ENCODE measurements at places on chromosomes 16 and 17.
A peak's percentile ranks its signal among the peaks of the same experiment; 100 is the strongest.

- DNase-seq = no peak
Observed at GRCh38 chr16:4327386-4328045, 11.6 kb downstream of the GLIS2 start.

DNA sequence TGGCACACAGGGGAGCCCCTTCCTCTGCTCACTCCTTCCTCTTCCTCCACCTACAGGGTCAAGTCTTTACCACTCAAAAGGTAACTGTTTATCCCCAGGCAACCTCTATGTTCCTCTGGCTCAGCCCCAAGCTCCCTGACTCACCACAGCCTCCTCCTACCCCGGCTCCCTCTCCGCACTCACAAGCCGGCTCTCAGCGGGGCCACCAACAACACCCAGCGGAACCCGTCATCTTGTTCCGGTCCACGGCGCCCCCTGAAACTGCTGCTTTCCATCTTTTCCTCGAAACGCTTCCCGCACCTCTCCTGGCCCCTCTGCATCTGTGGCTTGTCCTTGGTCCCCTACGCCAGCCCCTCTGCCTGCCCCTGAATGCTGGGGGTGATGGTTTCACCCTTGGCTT is 58.4 kb downstream of the NXN start:
- DNase-seq = no peak

DNA sequence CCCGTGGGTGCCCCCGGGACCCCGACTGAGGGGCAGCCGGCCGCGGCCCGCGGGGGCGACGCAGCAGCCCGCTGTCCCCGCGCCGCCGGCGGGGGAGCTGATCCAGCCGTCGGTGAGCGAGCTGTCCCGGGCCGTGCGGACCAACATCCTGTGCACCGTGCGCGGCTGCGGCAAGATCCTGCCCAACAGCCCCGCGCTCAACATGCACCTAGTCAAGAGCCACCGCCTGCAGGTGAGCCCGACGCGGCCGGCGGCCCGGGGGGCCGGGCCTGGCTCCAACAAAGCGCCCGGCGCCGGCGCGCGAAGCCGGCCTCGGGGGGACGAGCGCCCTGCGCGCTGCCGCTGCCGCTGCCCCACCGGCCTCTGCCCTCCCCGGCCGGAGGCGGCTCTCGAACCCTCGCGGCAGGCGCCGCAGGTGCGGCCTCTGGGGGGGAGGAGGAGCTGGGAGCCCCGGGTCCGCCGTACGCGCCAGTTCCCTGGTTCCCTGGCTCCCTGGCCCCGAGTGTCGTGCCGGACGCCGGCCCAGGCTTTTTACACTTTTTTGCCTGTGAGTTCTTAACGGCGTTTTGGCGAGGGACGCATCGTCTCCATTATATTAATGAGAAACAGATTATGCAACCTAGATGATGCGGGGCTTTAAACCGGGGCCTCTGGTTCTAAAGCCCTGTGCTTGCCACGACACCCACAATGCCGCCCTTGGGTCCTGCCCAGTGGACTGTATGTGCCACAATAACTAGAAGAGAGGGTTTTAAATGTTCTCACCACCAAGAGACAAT is 521 bp downstream of the ATMIN start:
- DNase-seq = peak; percentile 29

DNA sequence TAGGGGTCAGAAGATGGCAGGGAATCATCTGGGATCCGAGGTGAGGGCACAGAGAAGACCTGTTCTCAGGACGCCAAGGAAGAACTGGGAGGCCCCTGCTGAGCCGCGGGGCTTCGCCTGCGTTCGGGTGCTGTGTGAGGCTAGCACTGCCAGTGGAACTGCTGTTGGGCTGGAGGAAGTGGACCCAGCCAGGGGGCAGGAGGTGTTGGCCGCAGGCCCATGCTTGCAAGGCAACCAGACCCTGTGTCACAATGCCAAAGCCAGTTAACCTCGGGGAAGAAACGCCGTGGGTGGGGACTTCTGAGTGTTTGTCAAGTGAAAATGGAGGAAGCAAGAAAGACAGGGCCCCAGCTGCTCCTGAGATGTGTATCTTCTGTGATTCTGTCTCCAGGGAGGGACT is 185.5 kb downstream of the LGALS9B start:
- no peak for DNase-seq

DNA sequence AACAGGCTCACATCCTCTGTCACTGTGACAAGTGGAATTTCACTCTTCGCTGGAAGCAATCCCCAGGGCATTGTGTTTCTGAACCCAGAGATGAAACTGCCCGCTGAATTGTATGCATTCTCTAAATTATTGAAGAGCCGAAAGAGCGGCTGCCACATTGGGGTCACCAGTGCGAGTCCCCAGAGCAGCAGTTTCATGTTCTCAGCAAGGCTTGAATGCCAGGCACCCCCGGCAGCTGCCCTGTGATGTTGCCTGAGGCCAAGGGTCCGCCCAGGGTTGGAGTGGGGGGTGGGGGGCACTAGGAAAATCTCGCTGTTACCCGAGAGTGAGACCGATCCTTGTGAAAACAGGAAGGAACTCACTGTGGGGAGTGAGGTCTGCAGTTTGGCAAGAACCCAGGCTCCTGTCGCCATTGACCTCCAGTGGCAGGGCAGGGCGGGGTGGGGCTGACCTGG is 20.7 kb upstream of the BCAR1 start:
- DNase-seq = no peak

Measured in activated CD4-positive, alpha-beta T cell treated with anti-CD3 and anti-CD28 coated beads, Interleukin-2, amount 50 U/mL, for 4 hours (primary cell).